ENCODE measurements at places on chromosomes 11 and 22. TPM values are rescaled to one million over a fixed set of nuclear protein-coding genes. Genes with fewer than 3 reads are reported as not detected.

Gene TP53I11
- total RNA-seq: 59.1 TPM

Gene LPXN
- 3.9 TPM for total RNA-seq

Gene SCT
- total RNA-seq: not detected

Gene ACRV1
- not detected for total RNA-seq

Gene NXPE2
- total RNA-seq: 0.14 TPM

Gene GP1BB
- not detected for total RNA-seq

Gene MIAT
- total RNA-seq: 0.38 TPM

Gene C22orf23
- 0.68 TPM for total RNA-seq

Gene USH1C
- total RNA-seq: not detected

Gene CALCA
- total RNA-seq: not detected

Gene NCR3LG1
- 0.73 TPM for total RNA-seq

Gene PATE2
- total RNA-seq: not detected

Gene CPT1A
- total RNA-seq: 83.3 TPM

Gene MS4A6E
- total RNA-seq: not detected

Gene SCARF2
- 3.0 TPM for total RNA-seq

Gene SLC16A8
- total RNA-seq: not detected

Gene FAM227A
- 0.27 TPM for total RNA-seq
